ENCODE measurements at places on chromosomes 16 and 17. TPM values are rescaled to one million over a fixed set of nuclear protein-coding genes. Genes with fewer than 3 reads are reported as not detected.

Gene FBXL16
- polyA plus RNA-seq, result 2.0 TPM

DNA sequence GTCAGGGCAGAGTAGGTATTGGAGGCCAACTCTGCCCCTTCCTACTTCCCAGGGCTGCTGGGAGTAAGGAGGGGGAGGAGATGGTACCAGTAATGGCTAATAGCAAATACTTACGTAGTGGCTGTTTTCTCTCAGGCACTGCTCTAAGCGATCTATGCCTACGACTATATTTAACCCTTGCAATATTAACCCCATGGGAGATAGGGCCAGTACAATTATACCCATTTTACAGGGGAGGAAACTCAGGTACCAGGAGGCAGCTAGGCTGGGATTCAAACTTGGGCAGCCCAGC lies 50.6 kb downstream of the RMI2 start:
- no peak for DNase-seq

Gene SLC9A5
- polyA plus RNA-seq, result 5.9 TPM

- no peak for DNase-seq
These were observed 27.9 kb upstream of the C16orf95 start for GRCh38 chr16:87344931-87345631.

- no peak for DNase-seq
These were observed 158.9 kb upstream of the CACNG5 start for GRCh38 chr17:66675991-66676371.

DNA sequence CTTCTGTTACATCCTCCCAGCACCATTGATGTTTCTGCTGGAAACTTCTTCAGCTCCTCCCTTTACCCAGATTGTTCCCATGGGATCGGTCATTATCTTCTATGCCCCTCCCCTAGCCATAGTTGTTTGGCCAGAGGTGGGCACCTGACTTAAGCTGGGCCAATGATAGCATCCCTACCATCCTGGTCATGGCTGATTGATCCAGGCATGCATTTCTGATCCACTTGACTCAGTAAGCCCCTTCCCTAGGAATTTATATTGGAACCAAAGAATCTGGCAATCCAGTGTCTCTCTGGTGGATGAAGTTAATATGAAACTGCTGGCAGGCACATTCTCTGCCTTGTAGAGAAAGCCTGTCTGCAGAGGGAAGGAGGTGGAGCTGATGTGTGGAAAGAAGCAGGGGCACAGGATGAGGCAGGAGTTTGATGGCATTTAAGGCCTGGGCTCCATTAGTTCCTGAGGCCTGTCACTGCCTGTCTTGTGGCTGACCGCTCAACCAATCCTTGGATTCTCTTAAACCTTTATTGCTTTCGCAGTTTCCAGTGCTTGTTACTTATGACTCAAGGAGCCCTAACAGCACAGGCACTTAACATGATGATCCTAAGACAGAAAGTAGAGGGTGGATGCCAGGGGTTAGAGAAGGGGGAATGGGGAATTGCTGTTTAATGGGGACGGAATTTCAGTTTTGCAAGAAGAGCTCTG lies 152.4 kb downstream of the ABCC12 start:
- no peak for DNase-seq

DNA sequence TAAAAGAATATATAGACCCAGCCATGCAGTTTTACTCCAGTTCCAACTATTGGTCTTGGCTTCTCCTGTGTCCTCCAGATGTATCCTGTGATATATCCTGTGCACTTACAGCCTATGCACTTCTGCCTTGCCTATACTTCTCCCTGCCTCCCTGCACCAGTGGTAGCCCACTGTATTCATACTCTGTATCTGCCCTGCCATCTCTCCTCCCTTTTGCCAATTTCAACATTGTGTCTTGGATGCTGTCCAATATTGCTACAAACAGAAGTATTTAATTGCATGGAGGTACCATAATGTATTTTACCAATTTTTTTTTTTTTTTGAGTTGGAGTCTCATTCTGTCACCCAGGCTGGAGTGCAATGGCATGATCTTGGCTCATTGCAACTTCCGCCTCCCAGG lies 242.7 kb downstream of the HAPSTR1 start:
- no peak for DNase-seq

DNA sequence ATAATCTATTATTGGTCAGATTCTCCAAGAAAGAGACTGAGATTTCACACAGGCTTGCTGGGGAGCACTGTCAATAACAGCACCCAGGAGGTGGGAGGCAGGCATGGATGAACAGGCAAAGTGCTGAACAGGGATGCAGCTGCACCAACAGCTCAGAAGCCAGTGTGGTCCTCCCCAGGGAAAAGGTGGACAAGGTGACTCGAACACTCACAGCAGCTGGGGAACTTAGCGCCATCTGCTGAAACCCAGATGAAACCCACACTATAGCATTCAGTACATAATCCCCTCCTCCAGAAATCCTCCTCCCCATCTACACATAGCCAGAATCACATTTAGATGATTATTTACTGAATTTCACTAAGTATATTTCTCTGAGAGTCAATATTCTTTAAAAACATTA lies 255.2 kb upstream of the WSB1 start:
- no peak for DNase-seq

GRCh38 chr16:75342308-75342811 lies 90.9 kb upstream of the BCAR1 start:
- no peak for DNase-seq

DNA sequence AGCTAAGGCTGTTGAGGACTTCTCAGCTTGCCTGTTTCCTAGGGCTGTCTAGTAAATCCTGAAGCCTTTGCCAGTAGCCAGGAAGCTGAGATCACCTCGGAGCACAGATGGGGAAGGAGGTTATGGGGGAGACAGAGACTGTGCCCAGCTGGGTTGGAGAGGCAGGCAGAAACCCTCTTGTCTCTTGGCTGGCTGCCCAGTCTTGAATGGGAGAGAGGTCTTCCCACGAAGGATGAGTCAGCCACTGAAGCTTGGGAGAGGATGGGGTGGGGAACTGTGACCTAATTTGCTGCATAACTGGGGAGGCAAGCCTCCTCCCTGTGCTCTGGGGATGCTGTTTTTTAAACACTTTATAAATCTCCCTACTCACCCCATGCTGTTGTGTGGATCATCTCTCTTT lies 69.8 kb downstream of the SHISA9 start:
- DNase-seq, result no peak

Gene CCL17
- not detected for polyA plus RNA-seq

Gene HIGD1B
- polyA plus RNA-seq, result 1.1 TPM

DNA sequence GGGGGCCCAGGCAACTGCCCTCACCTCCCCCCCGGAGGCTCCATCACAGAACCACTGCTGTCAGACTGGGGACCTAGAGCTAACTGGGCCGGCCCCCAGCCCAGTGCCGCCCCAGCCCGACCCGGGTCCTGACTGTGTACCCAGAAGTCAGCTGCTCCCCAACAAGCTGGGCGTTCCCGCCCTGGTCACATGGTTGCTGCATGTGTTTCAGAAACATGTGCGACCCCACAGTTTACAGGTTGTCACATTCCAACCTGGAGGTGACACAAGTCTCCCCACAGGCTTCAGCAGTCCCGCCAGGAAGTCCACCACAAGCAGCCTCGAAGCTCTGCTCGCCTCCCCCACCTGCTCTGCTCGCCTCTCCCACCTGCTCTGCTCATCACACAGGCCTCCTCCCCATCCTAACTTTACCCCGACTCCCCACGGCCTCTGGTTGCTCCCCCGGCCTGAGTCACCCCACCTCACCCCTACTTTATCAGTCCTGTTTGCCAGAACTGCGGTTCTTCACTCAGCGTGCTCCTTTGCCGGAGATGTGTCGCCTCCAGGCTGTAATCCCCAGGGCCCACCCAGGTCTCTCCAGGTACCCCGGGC lies 968 bp downstream of the MRPL28 start:
- no peak for DNase-seq

Gene CCT6B
- 5.6 TPM for polyA plus RNA-seq

- no peak for DNase-seq
These were observed 358.3 kb downstream of the SOX9 start for GRCh38 chr17:72479113-72479512.

DNA sequence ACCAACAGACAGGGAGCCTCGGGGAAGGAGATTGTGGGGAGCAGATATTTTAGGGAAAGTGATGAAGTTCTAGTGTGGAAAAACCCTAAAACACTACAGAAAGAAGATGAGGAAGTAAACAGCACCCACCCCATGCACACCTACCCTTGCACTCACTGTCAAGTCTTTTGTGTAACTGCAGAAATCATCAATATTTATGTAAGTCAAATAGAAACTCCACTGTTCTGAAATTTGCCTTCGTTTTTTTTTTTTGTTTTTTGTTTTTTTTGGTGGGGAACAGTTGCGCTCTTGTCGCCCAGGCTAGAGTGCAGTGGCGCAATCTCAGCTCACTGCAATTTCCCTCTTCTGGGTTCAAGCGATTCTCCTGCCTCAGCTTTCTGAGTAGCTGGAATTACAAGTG lies 273.4 kb downstream of the CPPED1 start:
- no peak for DNase-seq

DNA sequence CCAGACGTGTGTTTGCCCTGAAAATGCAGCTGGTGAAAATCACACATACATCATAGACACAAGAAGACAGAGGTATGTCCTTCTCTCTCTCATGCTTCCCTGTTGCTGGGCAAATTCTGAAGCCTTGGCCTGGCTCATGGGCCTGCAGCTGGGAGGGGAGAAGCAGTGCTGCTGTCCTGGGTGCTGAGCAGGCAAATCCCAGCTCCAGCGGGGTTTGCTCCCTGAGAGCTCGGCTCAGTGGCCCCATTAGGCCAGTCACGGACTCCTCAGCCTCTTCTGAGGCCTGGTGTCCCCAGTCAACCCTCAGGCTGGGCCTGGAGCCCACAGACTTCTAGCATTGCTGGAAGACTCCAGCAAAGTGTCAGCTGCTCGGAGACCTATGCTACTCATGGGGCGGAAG lies 11.7 kb downstream of the RHBDL3 start:
- no peak for DNase-seq

Gene LYRM1
- 46.0 TPM for polyA plus RNA-seq

GRCh38 chr17:27797390-27798091 lies 2.8 kb downstream of the NOS2 start:
- DNase-seq, result no peak

DNA sequence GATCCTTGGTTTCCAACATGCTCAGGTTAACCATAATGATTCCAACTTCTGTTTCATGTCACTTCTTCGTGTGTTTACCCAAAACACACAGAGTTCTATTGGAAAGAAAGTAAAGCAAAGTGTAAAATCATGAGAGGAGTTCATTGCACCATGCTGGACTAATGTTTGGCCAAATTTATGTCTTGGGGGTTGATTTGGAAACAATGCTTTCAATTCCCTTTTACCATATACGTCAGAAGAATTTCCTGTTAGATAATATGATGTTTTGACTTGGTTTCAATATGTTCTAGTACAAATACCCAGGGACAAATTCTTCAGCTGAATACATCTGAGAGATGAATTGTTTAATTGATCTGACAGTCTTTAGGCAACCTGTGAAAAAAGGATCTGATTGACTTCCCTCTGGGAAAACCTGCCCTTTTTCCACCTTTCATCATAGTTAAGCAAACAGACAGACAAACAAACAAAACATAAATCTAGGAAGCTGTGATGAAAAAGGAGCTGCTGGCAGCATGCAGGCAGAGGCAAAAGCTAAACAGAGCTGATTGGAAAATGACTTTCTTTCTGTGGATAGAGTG lies 26.0 kb upstream of the MPHOSPH6 start:
- no peak for DNase-seq

DNA sequence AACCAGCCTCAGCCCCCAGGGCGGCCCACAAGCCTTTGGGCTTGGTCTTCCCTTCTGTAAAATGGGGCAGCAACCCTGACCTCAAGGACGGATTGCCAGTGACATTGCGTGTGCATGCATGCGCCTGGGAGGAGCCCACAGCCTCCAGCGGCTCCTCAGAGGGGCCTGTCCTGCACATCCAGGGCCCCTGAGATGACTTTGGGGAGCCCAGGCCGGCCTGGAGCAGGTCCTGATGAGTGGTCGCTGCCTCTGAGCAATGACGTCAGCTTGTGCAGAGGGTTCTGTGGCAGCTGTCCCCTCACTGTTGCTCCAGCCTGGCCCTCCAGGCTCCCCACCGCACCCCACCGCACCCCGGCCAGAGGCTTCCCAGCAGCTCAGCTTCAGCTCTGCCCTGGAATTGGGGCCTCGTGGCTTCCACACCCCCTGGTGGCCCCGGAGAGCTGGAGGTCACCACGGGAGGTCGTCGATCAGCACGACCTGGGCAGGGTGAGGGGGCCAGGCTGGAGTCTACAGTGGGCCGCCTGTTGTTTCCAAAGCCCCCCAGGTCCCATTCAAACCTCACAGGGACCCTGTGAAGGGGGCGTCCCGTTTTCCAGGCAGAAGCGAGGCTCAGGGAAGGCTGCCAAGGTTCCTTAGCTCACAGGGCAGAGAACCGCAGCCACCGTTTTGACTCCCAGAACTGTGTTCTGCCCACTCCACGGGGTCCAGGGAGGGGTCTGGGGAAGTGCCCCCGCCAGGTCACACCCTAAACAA lies 341.8 kb downstream of the SEC14L1 start:
- DNase-seq, result no peak

- DNase-seq, result no peak
These were observed 31.4 kb downstream of the CAPNS2 start for GRCh38 chr16:55597928-55598327.
